Stimulated activated CD4-positive, alpha-beta T cell treated with anti-CD3 and anti-CD28 coated beads, Interleukin-4, amount 100 ng/mL, for 4 hours (primary cell): ENCODE measurements at places on chromosomes 12 and 14.

- DNase-seq, result no peak
These were observed 196.1 kb upstream of the ALG10B start for GRCh38 chr12:38120438-38120837.

GRCh38 chr12:16243487-16244412 lies 33.7 kb downstream of the SLC15A5 start:
- no peak for DNase-seq

DNA sequence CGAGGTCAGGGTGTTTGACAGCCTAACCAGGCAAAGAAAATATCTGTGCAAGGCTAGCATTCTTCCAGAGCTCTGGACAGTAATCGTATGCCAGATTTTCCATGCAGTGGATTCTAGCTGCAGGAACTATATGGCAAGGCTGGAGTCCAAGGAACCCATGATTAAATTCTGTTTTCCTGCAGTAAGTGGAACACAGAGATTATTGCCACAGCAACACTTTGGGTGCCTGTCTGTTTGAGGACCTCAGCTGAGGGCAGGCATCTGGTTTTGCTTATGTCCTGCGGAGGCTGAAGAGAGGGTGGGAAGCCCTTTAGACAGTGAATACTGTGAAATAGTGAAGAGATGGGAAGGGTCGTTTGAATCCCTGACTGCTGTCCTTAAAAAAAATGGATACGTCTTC lies 104.4 kb downstream of the DAD1 start:
- DNase-seq, result no peak

DNA sequence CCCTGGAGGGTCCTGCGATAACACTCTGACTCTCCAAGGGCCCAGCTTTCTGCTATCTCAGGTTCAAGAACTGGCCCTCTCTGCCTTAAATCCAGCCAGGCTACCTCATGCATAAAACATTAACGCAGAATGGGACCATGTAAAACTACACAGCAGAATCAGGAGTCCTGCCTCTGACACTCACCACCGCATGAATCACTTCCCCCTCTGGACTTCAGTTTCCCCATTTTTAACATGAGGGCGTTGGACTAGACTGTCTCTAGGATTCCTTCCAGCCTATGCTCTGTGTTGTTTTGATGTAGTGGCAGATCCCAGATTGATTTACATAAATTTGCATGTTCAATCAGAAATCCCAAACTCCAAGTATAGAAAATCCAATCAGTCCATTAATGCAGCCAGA lies 3.3 kb downstream of the NCKAP5L start:
- DNase-seq, result no peak

DNA sequence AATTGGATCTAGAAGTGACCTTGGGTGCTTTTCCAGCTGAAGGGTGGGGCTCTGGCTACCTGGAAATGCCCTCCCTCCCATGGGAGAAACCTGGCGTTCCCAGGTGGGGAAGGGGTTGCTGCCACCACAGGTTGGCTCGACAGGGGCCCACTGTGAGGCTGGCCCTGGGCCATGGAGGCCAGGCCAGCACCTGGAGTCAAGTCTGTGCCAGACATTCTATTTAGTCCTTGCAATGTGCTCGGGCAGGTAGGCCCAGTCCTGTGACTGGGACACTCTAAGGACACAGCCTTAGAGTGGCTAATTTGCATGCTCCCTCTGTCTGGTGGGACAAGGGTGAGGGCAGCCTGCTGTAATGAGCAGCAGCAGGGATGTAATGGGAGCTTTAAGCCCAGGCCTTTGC lies 11.9 kb downstream of the VRTN start:
- DNase-seq, result no peak

- DNase-seq, result no peak
These were observed 30.7 kb downstream of the TMEM229B start for GRCh38 chr14:67457782-67458181.

- peak; percentile 70 for DNase-seq
These were observed 11.9 kb downstream of the RARG start for GRCh38 chr12:53219956-53220693.

DNA sequence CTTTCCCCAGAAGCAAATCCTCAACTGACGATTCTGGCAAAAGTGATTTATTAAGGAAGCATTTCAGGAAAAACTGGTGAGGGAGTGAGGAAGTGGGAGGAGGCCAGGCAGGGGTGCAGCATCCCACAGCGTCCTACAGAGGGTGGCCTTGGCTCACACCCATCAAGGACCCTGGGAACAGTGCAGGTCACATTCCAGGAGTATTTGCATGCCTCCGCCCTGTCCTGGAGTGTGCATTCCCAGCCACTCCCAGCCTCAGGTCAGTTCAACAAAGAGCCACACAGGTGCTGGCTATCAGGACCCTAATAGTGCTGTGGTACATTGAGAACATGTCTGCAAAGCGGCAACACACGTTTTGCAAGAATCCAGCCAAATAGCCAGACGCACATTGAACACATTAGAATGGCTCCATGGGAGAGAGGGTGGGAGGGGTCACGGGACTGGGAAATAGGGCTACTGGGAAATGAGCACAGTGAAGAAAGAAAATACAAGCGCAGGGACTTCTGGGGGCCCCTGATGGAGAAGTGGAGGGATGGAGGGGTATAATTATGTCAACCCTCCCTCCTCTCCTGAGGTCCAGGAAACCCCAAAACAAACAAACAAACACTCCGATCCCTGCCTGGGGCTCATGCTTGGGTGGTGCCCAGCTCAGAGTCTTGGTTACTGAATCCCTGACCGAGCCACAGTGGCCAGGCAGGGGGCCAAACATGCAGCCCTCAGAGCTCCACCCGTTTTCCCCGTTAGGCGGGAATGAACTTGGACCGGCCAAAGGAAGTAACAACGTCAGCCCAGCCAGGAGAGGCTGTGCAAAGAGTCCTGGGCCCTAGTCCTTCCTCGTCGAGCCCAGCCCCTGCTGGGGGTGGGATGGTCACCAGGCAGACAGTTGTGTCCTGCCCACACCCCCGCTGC lies 36.5 kb downstream of the CMKLR1 start:
- DNase-seq, result no peak

DNA sequence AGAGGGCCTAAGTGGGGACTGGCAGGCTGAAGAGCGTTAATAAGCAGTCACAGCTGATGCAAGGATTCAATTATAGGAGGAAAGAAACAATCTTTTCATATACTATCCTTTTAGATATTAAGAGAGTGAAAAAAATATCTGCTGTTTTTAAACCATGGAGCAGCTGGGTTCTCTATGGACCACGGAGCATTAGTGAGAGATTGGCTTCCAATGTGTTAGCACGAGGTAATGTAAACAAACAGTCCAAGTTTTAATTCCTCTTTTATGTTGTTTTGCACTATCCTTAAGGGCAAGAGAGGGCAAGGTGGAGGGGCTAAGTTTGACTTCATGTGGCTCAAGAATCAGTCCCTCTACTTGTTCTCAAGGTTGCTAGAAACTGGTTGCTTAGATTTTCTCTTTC lies 30.9 kb downstream of the CDKN1B start:
- DNase-seq, result no peak

DNA sequence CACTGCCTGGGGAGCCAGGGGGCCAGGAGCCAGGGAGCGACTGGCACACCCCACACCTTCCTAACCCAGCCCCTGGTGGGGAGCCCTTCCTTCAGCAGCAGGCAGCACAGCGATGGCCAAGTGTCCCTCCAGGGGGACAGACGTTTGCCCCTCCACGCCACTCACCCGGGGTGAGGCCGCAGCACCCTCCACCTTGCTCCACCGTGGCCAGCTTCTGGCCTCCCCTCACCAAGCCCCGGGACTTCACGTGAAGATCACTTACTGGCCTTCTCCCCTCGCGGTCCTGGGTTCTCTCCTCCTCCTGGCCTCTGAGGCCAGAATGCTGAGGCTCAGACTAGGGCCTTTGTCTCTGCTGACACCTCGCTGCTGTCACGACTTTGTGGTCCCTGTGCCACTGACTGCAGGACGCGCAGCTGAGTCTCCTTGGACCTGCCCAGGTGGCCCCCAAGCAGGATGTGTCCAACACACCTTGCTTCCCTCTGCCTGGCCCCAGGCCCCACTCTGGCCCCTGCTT lies 3.5 kb upstream of the ASPG start:
- no peak for DNase-seq

- DNase-seq, result no peak
These were observed 37.1 kb downstream of the LRRK2 start for GRCh38 chr12:40261937-40262336.

GRCh38 chr14:91614187-91614586 lies 104.1 kb upstream of the PPP4R3A start:
- no peak for DNase-seq

DNA sequence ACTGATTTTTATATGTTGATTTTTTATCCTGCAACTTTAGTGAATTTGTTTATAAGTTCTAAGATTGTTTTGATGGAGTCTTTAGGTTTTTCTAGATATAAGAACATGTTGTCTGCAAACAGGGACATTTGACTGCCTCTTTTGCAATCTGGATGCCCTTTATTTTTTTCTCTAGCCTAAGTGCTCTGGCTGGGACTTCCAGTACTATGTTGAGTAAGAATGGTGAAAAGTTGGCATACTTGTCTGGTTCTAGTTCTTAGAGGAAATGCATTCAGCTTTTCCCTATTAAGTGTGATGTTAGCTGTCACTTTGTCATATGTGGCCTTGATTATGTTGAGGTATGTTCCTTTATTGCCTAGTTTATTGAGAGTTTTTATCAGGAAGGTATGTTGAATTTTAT lies 68.1 kb downstream of the ERC1 start:
- no peak for DNase-seq

DNA sequence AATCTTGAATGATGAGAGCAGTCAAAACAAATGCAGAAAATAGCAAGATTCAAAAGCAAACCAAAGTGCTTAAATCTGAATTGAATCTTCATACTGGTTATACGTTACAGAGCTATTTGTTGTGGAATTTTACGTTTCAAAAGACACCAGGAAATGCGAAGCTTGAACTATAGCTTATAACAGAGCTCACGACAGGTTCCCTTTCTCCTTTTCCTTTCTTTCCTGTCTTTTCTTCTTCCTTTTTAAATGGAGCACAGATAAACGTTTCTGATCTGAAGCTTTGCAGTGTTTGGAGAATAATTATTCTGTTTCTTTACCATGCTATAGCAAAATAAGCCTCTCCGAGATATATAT lies 492.6 kb upstream of the GARIN6 start:
- no peak for DNase-seq

DNA sequence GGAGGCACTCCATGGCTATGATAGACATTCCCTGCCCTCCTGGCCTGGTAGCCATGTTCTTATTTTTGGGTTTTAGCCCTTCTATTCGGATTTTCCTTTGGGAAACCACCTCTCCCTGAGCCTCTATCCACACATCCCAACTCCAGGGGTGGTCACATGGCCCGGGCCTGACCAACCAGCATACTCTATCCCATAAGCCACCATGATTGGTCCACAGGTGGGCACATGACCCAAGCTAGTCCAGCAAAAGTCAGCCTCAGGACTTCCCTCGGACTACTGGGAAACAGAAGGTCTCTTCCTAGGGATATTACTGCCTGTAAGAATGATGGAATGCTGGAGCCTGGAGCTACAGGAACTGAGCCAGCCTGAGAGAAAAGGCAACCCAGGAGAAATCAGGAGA lies 12.5 kb downstream of the PRIMA1 start:
- DNase-seq, result no peak

GRCh38 chr14:36967892-36968555 lies 204.4 kb downstream of the SLC25A21 start:
- DNase-seq, result no peak

- no peak for DNase-seq
These were observed 51.7 kb downstream of the SLC25A47 start for GRCh38 chr14:100374876-100375265.

DNA sequence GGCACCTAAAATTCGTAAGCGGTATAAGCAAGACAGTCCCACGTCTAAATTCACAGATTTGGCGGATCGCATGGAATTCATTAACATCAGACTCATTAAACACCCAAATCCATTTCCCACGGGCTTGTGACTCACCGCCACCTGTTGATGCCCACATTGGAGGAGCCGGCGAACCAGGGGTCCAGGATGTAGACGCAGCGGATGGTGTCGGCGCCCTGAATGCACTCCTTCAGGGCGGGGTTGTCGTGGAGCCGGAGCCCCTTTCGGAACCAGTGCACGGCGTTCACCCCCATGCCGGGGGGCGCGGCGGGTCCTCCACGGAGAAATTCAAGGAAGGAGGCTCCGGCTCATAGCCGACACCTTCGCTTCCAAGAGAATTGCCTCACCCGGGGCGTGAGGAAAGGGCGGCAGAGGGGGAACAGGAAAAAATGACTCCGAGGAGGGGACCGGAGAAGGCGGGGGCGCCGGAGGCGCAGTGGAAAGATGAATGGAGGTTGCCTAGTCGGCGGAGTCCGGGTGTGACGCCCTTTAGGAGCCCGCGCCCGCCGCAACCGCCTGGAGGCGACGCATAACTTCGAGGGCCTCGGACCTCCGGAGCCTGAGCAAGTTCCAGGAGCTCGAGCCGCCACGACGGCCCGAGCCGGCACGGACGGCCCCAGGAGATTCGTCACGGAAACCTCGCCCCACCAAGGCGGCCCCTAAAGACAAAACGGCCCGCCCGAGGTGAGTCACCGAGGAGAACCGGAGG lies 506 bp downstream of the CRY1 start:
- peak; percentile 86 for DNase-seq

- no peak for DNase-seq
These were observed 1.6 kb downstream of the FGF6 start for GRCh38 chr12:4444031-4444430.

GRCh38 chr12:90079529-90080210 lies 371.0 kb upstream of the ATP2B1 start:
- no peak for DNase-seq

GRCh38 chr14:38705220-38705619 lies 397.8 kb downstream of the SEC23A start:
- DNase-seq, result no peak

DNA sequence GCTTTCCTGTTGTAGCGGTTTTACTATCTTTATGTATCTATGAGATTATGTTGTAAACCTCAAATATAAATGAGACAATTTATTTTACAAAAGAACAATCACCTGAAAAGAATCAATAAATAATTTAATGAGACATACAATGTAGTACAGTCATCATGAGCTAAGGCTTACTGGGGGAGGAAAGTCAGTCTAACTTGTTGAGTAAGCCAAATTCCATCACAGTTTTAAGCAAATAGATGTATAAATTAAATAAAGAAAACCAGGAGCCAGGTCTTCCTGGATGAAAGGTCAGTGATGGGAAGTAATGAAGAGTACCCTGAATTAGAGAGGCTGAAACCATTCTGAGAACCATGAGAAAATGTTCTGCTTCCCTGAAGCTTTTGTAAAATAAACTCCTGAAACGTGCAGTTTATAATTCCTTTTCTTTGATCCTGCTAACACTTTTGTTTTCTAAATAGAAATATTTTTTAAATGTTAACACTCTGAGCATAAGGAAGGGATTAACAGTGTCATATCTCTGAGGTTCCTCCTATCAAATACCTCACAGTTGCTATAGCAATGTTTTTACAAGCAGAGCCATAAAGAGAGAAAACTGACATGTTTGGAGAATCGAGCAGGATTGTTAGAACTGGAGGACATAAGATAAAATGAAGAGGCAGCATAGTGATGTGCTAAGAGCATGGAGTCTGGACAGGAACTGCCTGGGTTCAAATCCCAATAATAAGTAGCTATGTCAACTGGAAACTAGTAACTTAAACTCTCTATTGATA lies 444.9 kb upstream of the FOXG1 start:
- no peak for DNase-seq

GRCh38 chr14:71324767-71325272 lies 417.6 kb downstream of the PCNX1 start:
- DNase-seq, result peak; percentile 40

- no peak for DNase-seq
These were observed 700.5 kb upstream of the STXBP6 start for GRCh38 chr14:25750436-25750835.

- no peak for DNase-seq
These were observed 24.6 kb upstream of the PPFIBP1 start for GRCh38 chr12:27499377-27499776.

- DNase-seq, result no peak
These were observed 97.9 kb upstream of the ATF1 start for GRCh38 chr12:50666023-50666422.
